ENCODE measurements at places on chromosomes 4 and X.

GRCh38 chr4:66558651-66559050, 888.4 kb upstream of the EPHA5 start:
- no peak for DNase-seq

DNA sequence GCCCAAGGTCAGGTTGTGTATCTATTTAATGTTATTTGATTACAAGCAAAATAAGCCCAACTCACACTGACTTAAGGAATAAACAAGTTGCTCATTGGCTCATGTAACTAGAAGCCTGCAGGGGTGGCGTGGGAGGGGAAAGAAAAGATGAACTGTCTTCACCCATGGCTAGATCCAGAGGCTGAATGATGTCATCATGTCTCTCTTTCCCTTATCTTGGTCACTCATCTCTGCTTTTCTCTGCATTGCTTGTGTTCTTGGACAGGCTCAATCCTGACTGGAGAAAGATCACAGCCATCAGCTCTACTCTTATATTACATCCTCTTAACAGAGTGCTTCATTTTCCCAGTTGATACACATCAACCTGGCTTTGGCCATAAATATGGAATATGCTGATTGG, 290.0 kb upstream of the DIAPH2 start:
- DNase-seq, result no peak

- DNase-seq, result peak; percentile 33
These were observed at the start of gene GALNTL6 for GRCh38 chr4:171812665-171813525. TSS of gene GALNTL6 (plus strand) at chr4:171813404.

DNA sequence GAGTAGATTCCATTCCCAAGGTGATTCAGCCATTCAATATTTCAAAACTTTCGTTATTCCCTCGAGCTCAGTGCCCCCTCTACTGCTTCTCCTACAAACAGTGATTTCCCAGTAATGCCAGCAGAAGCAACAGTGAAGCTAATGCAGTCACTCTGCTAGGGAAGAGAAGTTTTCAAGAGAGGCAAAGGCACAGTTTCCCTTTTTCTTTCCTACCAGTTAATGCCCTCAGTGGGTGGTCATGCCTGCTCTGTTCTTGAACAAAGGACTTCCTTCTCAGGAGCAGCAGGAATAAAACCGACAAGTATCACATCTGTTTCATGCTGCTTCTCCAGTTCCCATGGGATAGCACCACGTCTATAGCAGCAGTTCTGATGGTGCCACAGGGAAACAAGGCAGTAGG, 317.2 kb downstream of the TENM3 start:
- no peak for DNase-seq

DNA sequence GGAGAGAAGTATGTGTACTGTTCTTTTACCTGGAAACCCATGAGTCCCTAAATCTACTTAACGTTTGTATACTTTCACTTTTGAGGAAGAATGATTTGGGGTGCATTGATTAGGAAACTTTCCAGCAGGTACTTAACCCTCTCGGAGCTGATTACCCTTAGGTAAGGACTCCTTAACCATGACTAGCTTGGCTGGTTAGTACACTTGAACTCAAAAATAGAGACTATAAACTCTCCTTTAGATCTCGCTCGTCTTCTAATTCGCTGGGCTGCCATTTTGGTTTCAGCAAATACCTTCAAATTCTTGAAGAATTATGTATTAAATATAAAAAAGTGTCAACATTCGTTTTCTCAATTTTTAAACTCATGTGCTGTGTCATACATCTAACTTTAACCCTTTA, 2.0 kb downstream of the USP9X start:
- peak; percentile 7 for DNase-seq

DNA sequence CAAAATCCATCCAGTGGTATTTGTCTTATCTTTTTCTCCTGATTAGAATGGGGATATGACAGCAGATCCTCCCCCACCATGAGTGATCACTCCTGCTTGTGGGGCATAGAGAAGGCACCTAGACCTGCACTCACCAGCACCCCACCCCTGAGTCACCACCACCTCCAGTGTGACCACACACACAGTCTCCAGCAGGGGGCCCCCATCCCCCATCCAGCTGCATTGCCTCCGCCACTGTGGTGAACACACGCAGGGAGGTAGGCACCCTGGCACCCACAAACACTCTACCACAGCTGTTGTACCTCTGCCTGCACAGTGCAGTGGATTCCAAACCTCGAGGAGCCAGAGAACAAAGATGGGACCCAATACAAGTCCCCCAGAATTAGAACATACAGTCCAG, 9.0 kb upstream of the MAGEA8 start:
- peak; percentile 44 for DNase-seq

GRCh38 chr4:13445841-13446790, 38.0 kb downstream of the RAB28 start:
- no peak for DNase-seq

DNA sequence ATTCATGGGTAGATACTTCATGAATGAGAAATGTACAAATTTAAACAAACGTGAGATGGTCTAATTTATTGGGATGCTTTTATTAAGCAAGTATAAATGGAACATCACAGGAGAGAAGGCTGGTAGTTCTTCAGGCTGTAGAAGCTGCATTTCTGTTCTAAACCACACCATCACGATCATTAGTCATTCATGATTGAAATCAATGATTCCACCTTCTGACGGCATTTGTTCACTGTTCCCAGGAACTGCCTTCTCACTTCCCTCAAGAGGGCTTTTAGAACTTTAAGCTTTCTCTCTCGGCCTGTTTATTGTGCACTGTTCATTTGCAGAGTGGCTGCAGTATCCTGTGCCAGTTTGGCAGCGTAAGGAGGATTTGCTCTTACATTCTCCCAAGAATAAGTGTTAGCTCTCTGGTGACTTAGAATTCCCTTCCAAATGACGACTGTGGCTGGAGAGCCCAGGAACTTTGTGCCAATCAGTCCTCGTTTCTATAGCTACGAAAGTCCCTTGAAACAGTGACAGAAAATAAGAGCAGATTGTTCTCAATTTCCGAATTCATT, 54.7 kb downstream of the MFAP3L start:
- no peak for DNase-seq

DNA sequence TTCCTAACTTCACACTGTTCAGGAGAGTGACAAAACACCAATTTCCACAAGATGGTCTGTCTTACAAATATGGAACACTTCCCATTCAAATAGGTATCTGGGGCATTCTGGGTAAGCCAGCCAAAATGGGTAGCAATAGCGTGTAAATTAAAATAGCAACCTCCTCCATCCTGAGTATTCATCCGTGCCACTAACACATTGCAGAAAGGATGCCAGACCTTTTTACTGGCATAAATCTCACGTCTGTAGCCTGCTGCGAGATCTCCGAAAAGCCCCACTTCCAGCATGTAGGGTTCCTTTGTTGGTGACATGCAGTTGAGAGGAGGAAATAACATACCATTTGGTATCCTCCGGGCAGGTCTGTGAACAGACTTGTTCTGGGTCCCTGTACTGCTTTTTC, 52.7 kb upstream of the RAI2 start:
- no peak for DNase-seq

DNA sequence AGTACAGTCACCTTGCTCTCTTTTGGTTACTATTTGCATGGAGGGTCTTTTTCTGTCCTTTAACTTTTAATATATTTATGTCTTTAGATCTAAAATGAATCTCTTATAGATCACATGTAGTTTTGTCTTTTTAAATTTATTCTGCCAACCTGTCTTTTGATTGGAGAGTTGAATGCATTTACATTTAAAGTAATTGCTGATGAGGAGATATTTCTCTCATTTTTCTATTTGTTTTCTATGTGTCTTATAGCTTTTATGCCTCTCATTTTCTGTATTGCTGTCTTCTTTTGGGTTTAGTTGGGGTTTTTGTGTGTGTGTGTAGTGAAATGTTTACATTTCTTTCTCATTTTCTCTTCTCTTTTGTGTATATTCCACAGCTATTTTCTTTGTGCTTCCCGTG, 123.5 kb downstream of the TBC1D19 start:
- DNase-seq, result no peak

DNA sequence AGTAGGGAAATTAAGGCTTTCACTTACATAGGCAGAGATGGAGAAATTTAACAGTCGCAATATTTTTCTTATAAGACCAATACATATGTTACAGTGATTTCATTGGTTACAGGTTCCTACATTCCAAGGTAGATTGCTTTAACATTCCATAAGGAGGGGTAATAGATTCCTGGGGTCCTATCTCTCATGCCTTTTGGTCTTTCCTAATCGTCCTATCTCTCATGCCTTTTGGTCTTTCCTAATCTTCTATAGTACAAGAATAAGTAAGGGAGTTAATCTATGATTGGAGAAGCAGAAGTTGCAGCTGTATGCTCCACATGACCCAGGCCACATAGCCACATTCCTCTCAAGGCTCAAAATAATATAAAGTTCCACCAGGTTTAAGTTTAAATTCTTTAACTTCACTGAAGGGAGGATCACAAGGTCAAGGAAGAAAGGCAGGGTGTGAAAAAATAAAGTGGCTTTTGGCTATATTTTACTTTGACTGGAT, 285.0 kb upstream of the BOD1L1 start:
- no peak for DNase-seq
